ENCODE measurements at places on chromosomes 2 and 18.

- DNase-seq = no peak
Observed at GRCh38 chr2:238701341-238702206, 146.3 kb upstream of the TWIST2 start.

DNA sequence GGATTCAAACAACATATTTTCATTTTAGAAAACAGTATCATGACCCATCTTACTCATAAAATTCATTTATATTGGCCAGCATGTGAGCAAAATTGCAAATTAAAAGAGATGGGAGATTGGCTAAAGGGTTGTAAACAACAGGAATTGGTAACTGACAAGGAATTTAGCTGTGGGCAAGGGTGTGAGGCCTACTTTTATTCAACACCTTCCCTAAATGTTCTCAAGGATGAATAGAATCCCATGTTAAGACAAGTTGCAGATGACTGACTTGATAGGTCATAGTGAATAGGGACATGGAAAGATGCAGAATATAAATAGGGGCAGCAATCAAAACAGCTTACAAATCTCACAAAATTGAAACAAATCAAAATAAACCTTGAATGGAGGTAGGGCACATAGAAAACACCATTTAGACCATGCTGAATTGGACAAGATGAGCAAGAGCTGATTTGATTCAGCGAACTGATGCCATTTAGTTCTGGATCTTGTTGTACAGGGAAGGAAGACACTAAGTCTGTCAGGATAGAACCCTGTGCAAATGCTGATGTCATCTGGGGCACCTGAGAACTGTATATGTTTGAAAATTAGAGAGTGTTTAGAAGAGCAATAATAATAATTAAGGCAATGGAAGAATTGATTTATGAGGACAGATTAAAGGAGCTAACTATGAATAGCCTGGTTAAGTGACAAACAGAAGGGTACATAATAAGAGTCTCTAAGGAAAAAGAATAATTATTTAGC, 509.7 kb downstream of the ZEB2 start:
- DNase-seq = no peak

GRCh38 chr2:237205561-237205971, 119.9 kb downstream of the COPS8 start:
- DNase-seq = no peak

DNA sequence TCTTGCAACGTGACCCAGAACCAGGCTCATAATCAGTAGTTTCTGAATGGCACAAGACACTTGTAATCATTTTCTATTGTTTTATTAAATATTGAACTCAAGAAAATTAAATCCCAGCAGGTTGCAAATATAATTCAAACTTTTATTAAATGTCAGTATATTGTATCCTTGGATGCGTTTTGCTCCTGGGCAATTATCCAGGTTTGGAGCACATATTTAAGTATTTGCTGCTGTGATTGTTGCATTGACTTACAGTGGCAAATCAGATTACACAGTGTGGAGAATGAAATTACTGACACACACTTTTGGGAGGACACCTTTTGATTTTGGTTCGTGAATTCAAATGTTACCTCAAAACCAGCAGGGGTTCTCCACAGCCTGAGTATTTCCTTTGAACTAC, 27.1 kb upstream of the TMEM178A start:
- no peak for DNase-seq

- DNase-seq = no peak
Observed at GRCh38 chr2:157489983-157490382, 46.1 kb upstream of the CYTIP start.

DNA sequence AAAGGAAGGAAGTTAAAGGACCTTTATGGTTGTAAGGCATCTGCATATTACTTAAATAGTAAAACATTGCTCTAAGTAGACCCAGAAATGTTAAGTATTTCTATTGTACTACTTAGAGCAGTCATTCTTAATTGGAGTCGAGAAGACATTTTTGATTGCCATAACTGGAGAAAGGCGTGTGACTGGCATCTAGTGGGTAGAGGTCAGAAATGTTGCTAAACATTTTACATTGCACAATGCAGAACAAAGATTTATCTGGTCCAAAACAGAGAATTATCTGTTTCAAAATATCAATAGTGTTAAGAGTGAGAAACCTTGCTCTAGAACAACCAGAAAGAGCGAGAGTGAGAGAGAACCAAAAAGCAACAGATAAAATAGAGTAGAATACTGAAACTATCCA, 23.3 kb upstream of the ROCK1 start:
- no peak for DNase-seq

GRCh38 chr2:119260646-119261492, 37.2 kb downstream of the STEAP3 start:
- DNase-seq = no peak

All from NCI-H226 (cell line).